ENCODE measurements at places on chromosomes 12 and 14.

DNA sequence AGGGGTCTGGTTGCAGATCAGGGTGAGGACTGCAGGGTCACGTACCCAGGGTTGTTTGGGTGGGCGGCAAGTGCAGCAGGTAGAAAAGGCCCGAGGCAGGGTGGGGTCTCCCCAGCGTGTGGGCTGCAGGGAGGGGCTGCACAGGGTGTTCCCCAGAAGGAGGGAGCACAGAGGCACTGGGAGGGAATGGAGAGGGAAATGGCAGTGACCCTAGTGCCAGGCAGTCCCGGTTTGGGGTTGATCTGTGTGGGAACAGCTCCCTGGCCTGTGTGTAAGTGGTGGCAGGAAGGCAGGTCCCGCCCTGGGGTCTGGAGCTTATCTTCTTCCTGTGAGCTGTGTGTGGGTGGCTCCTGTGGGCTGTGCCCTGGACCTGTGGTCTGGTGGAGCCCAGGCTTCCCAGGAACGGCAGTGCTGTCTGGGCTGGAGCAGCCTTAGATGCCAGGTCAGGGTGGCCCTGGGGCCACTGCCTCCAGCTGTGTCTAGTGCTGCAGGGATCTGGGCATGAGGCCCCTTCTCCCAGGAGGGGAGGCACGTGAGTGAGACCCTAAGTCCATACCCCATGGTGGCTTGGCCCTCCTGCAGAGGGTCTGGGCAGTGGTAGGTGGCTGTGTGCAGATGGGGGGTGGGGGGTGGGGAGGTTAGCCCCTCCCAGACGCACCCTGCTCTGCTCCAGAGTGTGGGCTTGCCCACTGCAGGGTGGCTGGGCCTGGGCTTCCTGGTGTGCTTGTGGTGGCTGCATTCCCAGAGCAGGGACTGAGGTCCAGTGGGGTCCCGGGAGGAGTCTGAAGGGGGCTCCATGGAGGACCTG is 363.5 kb downstream of the TMEM121 start:
- no peak for DNase-seq

- DNase-seq, result no peak
These were observed 358.0 kb downstream of the TMTC2 start for GRCh38 chr12:83044736-83045135.

- DNase-seq, result no peak
These were observed 58.7 kb upstream of the NCOR2 start for GRCh38 chr12:124625867-124626675.

DNA sequence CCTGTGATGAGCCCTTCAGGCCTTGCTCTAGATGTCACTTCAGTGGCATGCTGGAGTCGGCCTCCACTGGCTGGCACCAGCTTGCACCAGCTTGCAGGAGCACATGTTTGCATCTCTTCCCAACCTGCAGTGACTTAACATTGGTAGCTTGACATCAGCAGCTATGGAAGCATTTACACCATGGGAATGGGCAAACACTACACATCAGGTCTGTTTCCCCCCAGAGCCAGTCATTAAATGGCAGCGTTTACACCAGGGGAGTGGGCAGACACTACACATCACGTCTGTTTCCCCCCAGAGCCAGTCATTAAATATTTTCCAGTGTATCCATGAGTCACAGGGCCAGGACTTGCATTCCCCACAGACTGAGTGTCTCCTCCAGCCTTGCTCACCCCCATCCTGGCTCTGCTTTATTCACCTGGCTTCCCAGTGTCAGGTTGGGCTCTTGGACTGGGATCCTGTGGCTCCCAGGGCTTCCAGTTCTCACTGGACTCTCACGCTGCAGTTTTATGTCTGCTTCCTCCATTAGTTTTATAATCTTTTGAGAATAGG is 51.6 kb upstream of the VRK1 start:
- DNase-seq, result no peak

DNA sequence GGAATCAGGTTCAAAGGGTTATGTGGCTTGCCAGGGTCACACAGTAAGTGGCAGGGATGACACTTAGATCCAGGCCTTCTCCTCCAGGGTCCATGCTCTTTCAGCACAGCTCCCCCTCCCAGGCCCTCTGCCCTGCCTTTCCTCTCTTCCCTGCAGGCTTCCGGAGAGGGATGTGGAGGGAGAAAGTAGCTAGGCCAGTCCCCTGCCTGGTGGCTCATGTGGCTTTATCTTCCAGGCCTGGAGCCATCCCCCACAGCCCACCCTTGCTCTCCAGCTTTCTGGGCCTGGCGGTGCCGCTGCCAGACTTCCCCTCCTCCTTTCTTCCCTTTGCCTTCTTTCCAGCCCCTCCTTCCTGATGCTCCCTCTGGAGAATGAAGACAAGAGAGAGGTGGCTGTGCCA is 1.7 kb downstream of the PSMB11 start:
- no peak for DNase-seq

- DNase-seq, result no peak
These were observed 173.5 kb upstream of the FRMD6 start for GRCh38 chr14:51478175-51478621.

DNA sequence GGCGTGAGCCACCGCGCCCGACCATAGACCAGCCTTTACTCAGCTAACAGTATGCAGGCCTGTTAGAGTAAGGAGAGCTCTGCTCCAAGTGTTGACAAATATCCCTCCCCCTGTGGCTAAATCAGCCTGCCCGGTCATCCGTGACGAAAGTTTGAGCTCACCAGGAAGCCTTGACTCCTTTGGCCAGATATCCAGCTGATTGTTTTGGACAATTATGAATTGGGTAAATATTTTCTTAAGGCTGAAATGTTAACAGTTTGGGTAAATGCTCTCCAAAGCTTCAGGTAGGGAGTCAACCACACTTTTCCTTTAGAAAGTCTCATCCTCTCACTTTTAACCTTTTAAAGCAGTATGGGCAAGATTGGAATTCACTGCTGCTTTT is 157.9 kb downstream of the PAWR start:
- DNase-seq, result no peak

- no peak for DNase-seq
These were observed 474.9 kb downstream of the ATP23 start for GRCh38 chr12:58416236-58416635.

DNA sequence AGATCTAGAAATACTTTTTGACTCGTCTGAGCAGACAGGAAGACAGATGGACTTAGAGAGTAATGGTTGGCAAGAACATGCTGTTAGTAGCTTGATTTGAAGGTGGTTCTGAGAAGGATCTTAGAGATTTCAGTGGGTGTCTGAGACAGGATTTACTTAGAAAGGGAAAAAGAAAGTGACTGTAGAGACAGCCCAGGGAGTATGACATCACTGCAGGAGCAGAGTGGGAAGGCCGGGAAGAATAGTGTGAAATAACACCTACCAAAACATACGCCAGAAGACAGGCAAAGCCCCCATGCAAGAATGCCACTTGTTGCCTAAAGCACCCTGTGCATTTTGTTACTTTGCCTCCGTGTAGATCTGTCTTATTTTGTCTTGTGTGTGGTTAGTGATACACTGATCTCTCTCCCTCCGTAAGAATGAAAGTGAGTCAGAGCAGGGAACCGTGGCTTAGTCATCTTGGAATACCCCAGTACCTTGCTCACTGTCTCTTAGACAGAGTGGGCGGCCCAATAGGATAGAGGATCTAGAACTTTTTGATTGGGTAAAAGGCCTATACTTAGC is 161.3 kb upstream of the IFNG-AS1 start:
- DNase-seq, result no peak

DNA sequence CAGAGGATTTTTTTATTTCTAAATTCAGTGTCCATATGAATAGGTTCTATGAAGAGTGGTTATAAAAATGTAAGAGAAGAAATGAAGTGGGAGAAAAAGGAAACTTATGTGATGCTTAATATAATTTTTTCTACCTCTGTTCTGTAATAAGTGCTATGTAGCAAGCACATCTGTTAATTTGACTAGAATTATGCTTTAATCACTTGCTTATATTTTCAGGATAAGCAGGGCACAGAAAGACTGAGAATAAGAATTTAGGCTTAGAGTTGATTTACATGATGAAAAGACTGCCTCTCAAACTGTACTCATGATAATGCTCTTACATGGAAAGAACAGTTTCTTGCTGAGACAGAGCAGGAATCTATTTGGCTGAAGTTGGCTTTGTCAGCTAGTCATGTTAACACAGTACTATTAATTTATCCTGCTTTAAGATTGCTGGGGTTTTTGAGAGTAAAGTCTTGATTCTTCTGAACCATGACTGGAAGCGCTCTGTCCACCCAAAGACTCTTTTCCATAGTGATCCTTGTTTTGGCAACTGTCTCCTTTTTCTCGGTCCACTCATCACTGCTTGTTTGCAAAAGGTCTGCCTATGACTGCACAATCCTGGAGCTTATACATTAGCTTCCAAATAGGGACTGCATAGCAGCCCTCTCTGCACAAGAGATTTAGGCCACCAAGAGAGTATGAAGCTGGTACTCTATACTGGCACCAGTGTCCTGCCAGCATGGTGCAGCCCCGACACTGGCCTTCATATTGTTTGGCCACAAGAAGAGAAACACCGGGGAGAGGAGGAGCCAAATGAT is 98.8 kb downstream of the AKAP6 start:
- DNase-seq, result no peak

DNA sequence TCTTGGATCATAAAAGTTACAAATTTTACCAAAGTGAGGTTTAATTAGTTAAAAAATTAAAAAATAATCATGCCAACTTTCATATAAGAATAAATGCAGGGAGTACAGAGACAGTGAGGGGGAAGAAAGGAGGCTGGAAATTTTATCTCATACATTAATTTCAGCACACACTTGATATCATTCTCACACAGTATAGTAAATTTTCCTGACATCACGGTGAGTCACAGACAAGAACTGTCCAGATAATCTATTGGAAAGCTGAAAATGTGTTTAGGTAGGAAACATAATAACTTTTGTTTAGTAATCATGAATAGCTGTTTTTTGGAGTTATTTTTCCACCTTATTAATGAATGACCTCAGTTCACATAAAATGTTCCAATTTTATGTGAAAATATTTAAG is 1204.8 kb downstream of the GALC start:
- no peak for DNase-seq

DNA sequence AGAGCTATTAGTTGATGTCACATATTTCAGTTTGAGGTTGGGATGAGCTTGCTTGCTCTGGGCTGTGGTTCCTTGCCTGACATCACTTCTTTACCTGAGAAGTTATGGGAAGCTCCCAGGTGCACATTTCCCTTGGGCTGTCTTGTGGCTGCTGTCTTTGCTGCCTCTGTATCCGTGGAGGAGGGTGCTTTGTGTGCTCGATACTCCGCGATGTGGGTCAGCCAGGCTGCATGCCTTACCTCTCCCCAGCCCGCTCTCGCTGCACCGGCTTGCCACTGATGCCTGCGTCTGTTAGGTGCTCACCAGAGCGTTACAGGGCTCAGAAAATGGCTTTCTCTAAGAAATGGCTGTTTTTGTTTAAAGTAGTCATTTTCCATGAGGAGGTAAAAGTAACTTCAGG is 19.6 kb downstream of the PELI2 start:
- no peak for DNase-seq

GRCh38 chr12:123879101-123879500 is 93.5 kb downstream of the CCDC92 start:
- no peak for DNase-seq

- no peak for DNase-seq
These were observed 384.7 kb downstream of the ALG10 start for GRCh38 chr12:34406996-34407300.

DNA sequence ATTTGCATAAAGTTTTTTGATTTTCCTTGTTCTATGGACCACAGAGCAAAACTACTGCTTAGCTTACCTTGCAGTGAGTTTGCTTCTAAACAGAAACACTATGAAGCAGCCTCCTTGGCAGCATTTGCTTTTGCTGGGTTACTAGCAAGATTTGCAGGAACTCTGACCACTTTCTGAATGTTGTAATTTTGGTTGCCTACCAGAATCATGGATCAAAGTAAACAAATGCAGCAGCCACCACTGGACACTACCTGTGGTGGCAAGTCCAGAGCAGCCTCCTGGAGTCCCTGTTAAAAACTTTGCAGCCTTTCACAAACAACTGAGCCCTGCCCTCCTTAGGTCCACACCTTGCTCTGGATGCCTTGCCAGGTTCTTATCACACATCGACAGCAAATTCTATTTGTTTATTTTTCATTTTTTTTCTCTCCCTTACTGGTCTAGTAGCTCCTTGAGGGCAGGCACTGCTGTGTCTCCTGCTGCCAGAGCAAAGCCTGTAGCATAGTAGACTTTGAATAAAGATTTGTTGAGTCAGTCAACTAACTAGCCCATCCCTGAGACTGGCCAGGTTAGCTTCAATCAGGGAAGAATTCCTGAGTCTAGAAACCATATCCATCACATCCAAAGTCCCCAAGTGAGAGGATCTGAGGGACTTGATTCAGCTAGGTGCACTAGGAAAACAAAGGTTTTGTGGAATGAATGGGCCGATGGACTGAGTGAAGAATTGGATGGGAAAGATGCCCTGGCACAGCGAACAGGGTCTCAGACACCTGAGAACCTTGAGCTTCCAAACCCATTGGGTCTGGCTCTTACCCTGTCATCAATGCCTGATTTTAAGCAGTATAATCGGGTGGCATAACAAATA is 5.7 kb downstream of the TTC6 start:
- DNase-seq, result no peak

- no peak for DNase-seq
These were observed 11.2 kb downstream of the MAP4K5 start for GRCh38 chr14:50520947-50521815.

GRCh38 chr12:32462908-32463307 is 63.5 kb downstream of the FGD4 start:
- DNase-seq, result no peak

GRCh38 chr12:98351089-98351488 is 164.3 kb upstream of the TMPO start:
- no peak for DNase-seq

- no peak for DNase-seq
These were observed 174.8 kb downstream of the EFCAB11 start for GRCh38 chr14:89779707-89780106.

GRCh38 chr12:111757361-111758119 is 9.2 kb upstream of the ALDH2 start:
- DNase-seq, result no peak

DNA sequence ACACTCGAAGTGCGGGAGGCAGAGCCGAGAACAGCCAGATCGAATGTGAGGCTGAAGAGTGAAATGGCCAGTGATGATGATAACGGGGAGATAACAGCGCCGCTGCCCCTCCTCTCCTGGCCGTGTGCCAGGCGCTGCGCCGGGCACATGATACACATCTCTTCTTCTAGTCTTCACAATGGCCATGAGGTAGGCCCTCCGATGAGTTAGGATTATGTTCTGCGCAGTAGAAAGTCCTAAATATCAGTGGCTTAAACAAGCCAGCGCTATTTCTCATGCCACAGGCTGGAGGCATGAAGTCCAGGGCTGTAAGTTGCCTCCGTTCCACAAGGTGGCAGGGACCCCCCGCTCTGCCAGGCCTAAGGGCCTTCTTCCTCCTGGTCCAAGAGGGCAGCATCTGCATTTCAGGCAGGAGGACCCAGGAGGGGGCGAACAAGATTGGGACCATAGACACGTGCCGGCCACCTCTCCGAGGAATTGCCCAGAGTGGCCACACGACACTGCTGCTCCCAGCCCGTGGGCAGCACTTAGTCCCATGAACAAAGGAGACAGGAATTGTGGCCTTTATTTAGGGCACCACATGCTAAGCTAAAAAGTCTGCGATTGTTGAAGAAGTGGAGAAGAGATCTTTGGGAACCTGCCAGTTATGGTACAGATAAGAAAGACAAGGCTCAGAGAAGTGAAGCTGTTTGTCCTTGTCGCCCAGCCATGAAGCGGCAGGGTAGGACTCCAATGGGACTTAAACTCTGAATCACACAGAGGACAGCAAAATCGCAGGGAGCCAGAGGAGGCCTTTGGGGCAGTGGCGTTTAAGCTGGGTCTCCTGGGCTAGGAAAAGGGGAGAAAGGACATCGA is 10.9 kb upstream of the HVCN1 start:
- no peak for DNase-seq
